ENCODE measurements at places on chromosomes 4 and X.

- no peak for DNase-seq
Observed at GRCh38 chrX:17374619-17375366, at the start of gene NHS. Gene NHS (plus strand): TSS chrX:17375200. CDS start chrX:17375758, 558 bp downstream.

DNA sequence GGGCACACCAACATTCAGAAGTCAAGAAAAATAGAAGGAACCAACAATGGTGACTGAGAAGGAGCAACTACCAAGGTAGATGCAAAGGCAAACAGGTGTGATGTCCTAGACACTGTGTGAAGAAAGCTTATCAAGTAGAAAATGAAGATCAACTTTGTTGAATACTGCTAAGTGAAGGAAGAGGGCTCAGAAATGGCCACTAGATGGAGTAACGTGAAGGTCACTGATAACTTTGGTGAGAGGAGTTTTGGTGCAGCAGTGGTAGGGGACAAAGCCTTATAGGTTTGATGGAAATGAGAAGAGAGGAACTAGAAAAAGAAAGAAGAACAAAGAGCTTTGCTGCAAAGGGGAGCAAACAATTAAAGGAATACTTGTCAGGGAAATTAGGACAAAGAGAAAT, 23.5 kb downstream of the OTC start:
- DNase-seq = no peak

DNA sequence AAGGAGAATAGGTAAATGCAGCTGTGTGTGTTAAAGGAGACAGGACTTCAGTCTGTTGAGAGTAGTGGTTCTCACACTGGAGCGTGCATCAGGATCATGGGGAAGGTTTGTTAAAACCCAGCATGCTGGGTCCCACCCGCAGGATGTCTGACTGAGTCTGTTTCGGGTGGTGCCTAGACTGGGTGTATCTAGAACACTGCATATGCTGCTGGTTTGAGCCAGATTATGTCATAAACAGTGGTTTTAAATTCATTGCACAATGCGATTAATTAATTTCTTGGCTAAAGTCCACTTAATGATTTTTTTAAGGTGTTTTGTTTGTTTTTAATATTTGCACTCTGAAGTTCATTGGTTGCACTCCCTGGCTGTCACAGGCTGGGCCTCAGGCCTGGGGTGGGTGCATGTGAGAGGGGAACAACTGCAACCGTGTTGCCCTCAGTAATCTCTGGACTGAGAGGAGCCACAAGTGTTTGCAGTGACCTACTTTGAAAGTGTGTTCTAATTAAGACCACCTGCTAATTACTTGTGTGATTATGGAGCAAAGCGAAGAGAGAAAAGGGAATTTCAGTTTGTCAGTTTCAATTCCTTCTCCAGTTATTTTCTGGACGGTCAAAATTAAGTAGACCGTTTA, 8.3 kb downstream of the HCCS start:
- DNase-seq = no peak

GRCh38 chrX:153454901-153455550, 9.2 kb upstream of the TREX2 start:
- no peak for DNase-seq

DNA sequence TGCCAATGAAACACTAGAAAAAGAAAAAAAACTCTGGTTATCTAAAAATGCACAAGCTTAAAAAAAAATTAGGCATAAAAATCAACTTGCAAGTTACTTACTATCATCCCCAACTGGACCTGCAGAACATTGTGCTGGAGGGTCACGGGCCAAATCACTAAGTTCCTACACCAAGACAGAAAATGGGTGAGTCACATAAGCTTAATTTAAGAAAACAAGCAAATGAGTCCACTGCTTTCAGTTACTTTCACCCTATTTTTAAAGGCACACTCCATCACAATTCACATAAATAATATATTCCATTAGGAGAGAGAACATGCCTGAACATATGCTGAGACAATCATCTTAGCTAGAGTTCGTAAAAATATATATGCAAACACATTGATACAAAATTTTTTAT, 17.7 kb downstream of the UBE2D3 start:
- DNase-seq = no peak

DNA sequence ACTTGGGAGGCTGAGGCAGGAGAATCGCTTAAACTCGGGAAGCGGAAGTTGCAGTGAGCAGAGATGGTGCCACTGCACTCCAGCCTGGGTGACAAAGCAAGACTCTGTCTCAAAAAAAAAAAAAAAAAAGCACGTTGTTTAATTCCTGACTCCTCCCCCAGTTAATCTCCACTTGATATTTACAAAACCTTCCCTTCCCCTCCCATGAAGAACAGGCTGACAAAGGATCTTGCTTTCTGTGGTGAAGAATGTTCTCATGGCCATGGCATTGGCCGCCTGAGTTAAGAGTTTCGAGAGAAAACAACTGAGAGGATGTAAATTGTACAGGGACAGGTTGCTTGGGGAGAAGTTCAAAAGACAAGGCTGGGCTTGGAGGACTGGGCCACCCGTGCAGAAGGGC, 168.2 kb upstream of the BCOR start:
- DNase-seq = no peak

DNA sequence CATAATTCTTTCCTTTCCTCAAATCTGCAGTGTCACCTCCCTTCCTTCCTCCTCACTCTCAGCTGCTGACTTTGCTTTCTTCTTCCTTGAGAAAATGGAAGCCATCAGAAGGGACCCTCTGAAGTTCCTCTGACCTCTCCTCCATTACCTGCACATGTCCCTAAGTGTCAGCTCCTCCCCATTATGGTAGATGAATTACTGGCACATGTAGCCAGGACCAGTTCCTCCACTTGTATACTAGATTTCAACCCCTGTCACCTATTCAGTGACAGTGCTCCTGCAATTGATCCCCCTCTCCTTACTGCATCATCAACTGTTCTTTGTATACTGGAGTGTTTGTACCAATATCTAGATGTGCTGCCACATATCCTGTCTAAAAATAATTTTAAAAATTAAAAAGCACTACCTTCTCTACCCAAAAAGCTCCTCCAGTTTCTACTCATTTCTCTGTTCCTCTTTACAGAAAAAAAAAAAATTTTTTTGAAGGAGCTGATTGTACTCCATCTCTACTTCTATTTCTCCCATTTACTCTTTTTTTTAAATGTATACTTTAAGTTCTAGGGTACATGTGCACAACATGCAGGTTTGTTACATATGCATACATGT, 78.6 kb downstream of the CLCN5 start:
- DNase-seq = no peak

- no peak for DNase-seq
Observed at GRCh38 chrX:39576041-39576872, 521.5 kb downstream of the BCOR start.

DNA sequence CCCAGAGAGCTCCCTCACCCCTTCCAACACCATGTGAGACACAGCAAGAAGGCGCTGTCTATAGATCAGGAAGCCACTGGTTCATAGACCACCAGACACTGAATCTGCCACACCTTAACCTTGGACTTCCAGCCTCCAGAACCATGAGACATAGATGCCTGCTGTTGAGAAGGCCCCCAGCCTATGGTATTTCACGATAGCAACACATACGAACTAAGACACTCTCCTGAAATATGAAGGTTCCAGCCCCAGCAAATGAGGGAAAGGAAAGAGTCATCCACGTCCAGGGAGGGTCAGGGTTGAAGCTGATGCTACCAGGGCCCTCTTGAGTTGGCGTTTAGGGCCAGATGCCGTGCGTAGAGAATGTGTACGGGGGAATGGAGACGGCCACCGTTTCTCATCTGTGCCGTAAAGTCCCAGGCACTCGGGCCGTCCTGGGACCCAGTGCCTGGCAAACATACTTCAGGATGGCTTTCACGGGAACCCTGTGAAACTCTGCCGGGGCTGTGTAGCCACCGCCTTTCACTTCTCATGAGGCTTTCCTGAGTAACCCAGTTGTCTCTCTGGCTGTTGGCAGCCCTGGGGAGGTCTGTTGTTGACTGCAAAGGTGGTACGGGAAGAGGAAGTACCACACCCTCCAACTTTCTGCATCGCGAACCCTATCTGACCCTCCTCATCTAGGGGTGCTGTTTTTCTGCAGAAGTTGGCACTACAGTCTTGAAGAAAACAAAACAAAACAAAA, 17.7 kb upstream of the P2RY8 start:
- DNase-seq = peak; percentile 85

DNA sequence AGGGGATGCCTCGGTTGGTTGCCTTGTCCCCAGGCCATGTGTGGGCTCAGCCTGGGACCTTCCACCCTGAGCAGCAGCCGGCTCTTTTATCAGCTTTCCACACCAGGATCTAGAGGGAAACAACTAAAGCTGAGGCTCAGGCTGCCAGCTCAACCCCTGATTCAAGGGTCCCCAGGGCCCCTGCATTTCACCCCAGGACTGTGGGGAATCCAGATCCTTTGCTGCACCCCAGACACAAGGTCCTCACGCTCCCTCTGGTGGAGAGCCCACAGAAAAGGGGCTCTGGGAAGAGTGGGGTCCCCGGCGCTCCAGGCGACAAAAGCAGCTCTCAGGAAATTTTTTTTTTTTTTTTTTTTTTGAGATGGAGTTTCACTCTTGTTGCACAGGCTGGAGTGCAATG, 64.3 kb downstream of the ZFYVE28 start:
- no peak for DNase-seq

- DNase-seq = no peak
Observed at GRCh38 chr4:168759959-168760527, 250.0 kb downstream of the CBR4 start.

DNA sequence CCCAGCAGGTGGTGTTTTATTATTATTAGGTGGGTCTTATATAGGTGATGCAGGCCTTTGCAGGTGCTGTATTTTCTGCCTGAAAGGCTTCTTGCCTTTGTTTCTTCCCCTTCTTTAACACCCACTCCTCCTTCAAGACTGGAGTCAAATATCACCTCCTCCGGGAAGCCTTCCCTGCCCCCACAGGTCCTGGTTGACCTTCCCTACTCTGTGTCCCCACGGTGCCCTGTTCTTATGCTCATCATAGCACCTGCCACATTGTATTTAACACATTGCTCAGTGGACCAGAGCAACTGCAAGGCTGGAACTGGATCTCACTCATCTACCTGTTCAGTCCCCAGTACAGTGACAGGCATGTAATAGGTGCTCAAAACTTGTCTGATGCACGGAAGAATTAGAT, 39.8 kb upstream of the LGI2 start:
- DNase-seq = no peak

GRCh38 chrX:97844943-97845342, 961.2 kb downstream of the RPA4 start:
- DNase-seq = peak; percentile 67

DNA sequence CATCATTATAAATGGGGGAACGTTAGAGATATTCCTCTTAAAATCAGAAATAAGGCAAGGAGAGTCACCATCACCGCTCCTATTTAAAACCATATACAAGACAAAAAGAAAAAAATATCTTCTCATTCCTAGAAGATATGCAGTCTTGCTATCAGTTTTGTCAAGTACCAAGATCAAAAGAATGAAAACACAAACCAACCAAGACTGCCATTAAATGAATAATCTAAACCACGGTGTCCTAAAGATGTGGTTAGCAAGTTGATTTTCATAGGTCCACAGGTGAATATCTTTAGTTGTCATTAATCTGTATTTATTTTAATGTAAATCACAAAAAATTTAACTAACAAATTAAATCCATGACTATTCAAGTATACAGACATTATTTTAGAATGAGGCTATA, 39.3 kb downstream of the SCFD2 start:
- no peak for DNase-seq

GRCh38 chrX:16664626-16665025, 14.7 kb downstream of the S100G start:
- DNase-seq = no peak

- DNase-seq = no peak
Observed at GRCh38 chr4:74455361-74456055, 10.6 kb downstream of the AREG start.

GRCh38 chr4:6184169-6184568, 16.2 kb downstream of the JAKMIP1 start:
- DNase-seq = no peak

DNA sequence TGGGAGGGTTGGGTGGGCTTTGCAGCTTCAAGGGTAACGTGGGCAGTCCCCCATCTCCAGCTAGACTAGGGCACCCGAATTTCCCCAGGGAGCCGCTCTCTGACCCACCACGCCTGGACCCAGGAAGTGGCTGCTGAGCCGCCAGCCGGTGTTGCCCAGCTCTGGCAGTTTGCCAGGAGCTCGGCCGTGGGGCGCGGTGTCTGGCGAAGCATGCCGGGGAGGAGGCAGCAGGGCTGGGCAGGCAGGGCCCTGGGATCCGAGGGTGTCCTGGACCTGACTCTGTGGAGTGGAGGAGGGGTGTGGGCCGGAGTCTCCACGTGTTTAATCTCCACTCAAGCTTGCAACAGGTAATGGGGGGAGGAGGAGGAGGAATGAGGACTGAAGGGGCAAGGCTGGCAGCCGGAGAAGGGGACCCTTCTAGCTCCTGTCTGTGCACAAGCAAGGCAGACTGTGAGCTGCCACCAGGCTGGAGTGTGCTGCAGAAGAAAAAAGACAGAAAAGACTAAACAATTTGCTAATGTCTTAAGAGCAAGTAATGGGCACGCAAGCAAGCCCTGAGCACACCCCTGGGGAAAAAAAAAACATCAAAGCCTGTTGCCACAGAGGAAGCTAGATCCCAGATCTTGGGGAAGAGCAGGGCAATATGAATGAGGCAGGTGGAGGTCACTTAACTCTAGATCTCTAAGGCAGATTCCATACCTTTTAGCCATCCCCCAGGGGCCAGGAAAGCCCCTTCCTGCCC, 2.4 kb downstream of the LONRF3 start:
- peak; percentile 91 for DNase-seq

- DNase-seq = peak; percentile 83
Observed at GRCh38 chr4:3269991-3270611, 21.1 kb downstream of the MSANTD1 start.

- DNase-seq = no peak
Observed at GRCh38 chrX:10926404-10926803, 184.7 kb upstream of the HCCS start.

DNA sequence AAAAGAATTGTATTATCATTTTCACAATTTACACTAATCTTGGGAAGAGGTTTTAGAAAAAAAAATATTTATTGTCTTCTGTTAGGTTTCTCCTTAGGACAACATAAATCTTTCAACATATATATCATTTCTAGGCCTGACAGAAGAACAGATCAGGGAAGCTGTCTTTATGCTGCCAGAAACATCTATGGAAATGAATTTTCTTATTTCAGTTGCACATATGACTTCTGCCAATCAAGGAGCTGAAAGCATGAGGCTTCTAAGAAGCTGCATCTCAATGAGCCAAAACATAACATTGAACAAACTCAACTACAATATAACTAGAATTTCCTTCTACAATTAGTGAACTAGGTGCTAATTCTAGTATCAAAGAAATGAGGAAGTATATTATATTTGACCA, 258.4 kb downstream of the MAPK10 start:
- DNase-seq = no peak

- no peak for DNase-seq
Observed at GRCh38 chr4:119647558-119647957, 19.0 kb upstream of the PDE5A start.

DNA sequence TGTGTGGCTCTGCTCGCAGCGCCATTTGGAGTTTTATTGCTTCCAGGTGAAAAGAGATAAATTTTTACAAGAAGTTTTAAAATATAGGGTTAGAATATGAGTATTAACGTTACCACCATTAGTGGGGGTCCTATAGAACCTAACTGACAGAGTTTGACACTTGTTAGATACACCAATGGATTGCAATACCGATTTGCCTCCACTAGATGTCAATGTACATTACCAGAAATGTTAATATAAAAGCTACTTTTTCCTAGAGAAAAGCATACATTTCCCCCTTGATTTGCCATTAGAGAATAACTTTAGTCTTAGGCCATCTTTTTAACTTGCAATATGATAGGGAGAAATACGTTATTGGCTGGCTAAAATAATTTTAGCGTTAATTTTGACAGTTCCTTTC, 108.4 kb downstream of the LINC00632 start:
- DNase-seq = no peak

Measured in mesenteric fat pad (tissue), 1 donor.